ENCODE measurements at places on chromosomes 5 and 9.

GRCh38 chr5:157993201-157993600 lies 134.3 kb upstream of the CLINT1 start:
- no peak for DNase-seq

GRCh38 chr5:110054240-110054639 lies 364.5 kb downstream of the MAN2A1 start:
- peak; percentile 73 for DNase-seq

DNA sequence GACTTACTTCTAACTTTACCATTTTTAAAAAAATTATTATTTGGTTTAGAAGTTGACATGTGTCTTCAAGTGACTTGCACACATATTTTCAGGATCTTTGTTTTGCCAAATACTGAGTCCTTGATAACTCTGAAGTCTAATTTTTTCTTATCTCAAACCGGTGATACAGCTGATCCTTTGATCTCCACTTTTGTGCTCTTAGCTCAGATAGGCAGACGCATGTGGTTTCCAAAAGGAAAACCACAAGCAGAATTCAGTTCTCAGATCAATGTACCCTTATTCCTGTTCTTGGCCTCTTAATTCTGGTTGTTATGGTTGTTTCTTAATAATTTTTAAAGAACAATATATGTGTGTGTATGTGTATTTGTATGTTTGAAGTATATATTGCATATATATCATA lies 238.3 kb upstream of the EDIL3 start:
- DNase-seq, result no peak

DNA sequence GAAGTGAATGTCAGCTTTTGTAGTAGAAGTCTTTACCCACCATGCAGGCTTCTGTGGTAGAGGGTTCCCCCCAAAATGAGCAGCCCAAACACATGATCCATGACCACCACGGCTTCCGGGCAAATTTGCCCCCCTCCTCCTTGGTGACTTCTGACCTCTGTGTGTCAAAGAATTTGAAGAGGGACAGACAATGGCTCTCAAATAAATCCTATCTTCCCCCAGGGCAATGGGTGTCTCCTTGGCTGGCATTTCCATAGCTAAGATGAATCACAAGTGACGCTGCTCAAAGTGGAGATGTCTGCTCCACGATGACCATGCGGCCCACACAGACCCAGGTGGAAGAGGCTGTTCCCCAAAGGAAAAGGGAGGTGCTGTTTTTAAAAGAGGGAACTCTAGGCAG lies 30.2 kb upstream of the BOD1 start:
- DNase-seq, result no peak

- DNase-seq, result no peak
These were observed 209.4 kb downstream of the PIK3R1 start for GRCh38 chr5:68424799-68425537.

DNA sequence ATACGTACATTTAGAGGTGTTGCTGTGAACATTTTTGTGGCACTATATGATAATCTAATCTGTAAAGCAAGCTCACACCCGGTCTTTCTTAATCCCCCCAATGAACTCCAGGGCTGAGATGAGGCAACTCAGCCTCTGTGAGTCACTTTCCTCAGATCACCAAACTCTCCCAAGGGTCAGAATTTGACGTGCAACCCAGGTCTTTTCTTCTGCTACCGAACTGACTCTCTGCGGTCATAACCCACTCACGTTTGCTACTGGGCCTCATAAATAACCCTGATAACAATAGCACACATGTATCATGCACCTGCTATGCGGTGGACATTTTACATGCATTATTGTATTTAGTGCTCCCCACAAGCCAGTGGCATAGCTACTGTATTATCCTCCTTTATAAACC lies 153.1 kb downstream of the DROSHA start:
- no peak for DNase-seq

- no peak for DNase-seq
These were observed 9.8 kb upstream of the OLFM1 start for GRCh38 chr9:135077497-135078200.

DNA sequence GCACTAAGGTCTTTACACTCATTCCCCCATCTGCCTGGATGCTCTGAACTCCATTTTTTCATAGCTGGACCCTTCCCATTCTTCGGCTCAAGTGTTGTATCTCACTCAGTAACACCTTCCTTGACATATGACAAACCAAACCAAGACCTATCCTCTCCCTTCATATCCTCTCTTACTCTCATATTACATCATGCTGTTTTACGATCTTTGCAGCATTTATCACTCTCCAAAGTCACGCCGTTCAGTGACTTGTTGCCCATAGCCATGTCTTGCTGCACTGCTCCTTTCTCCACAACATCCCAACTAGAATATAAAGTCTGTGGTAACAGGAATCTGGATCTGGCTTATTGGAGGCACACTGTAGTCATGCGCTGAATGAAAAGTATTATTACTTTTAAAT lies 923.6 kb upstream of the DMAC1 start:
- no peak for DNase-seq

- DNase-seq, result no peak
These were observed 32.7 kb upstream of the ADRA1B start for GRCh38 chr5:159883522-159883950.

DNA sequence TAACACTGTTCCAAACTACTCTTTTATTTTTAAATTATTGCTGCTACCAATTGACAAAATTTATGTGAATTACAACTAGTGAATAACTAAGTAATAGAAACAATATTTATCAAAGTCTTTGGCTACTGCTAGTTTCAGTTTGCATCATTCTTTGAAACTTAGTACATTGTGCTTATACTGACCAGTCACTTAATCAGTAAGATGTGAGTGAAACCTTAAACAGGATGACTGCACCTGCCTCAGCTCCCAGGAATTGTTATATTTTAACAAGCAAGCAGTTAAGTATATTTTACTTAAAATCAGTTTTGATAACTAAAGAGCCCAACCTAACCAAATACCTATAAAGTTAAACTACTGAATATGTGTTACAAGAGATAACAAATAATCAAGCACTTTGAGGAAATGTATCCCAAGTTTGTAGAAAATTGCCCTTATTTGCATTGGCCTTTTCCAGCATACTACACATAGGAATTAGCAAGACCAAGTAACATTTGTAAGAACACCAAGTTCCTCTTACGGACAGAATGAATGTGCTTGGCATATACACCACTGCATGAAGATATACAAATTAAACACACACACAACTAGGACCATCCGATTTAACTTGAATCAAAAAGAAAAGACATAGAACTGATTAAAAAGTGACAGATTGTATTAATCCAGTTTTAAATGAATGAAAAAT lies 545.5 kb upstream of the DAB2 start:
- no peak for DNase-seq

DNA sequence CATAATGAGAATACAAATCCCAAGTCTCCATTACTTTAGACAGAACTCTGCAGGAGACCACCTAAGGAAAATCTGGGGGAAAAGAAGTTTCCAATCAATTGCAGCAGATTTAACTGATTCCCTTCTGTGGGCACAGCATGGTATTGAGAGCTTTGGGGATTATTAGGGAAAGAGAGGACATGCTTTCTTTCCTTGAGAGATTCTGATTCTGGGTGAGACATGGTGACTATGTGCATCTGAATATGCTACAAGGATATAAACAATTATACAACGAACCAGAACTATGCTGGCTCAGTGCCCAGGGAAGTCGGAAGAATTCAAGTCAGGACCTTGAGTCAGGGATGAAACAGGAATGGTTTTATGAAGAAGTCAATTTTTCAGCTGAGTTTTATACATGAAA lies 183.7 kb downstream of the PDE4D start:
- DNase-seq, result no peak

DNA sequence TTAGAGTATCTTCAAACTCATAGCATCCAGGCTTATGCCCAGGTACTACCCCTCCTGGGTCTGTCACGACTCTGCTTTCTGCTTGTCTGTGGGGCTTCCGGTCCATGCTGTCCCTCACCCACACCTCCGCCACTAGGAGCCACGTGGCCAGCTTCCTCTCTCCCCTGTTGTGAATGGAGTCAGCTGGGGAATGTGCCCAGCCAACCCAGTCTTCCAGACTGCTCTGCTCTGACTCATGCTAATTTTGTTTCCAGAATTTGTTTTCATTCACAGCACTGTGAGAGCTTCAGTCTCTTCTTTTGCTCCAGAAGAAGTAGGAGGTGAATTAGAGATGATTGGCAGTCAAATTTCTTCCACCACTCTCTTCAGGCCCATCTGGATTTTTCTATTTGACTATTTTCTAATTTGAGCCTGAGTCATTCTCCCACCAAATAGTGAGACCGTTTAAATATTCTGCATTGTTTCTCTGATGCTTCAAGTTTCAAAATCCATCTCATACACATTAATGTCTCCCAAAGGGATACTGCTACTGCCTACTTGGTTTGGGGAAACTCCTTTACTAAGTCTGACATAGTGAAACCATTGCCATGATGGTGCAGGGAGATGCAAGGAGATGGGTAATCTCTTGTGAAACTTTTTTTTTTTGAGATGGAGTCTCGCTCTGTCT lies 424.1 kb upstream of the KIF2A start:
- DNase-seq, result no peak

GRCh38 chr9:71741926-71742648 lies 26.2 kb downstream of the CEMIP2 start:
- DNase-seq, result no peak

DNA sequence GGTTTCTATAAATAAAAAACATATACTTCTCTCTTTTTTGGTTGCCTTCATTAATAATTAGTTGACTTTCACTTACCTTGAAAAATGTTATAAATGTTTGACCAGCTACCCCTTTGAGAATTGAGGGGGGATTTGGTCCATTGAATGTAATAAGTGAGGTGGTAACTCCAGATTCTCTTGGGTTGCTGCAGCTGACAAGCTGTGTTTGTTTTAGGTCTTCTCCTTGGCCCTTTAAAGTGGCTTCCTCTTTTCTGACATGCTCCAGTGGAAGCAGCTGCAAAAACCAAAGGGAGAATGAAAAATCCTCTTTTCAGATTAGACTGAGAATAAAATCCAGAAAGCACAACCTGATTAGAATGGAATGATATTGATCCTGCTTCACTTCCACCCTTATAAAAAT lies 410.5 kb downstream of the TMEM38B start:
- no peak for DNase-seq

- DNase-seq, result no peak
These were observed 25.5 kb upstream of the TIFAB start for GRCh38 chr5:135477613-135478066.

GRCh38 chr5:125564317-125564975 lies 818.0 kb upstream of the ZNF608 start:
- DNase-seq, result no peak

DNA sequence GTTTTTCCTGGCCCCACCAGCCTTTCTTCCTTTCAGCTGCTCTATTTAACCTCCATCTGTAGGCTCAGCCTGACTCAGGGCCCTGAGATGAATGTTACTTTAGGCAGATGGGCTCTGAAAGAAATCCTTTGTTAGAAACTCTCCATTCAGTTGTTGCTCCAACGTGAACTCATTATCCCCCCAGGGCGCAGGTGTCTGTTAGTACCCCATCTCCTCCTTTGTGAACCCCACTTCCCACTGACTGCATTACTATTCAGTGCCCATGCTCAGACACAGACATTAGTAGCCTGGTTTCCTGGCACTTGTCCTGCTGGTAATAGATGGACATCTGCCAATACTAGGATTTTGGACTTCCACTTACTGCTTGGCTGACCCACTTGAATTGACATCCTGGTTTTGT lies 1271.6 kb downstream of the PTPRD start:
- DNase-seq, result no peak

- DNase-seq, result no peak
These were observed 125.0 kb upstream of the MTAP start for GRCh38 chr9:21677387-21677786.

- no peak for DNase-seq
These were observed 55.2 kb upstream of the SHISAL2B start for GRCh38 chr5:64634997-64635686.

- no peak for DNase-seq
These were observed 11.3 kb upstream of the P4HA2 start for GRCh38 chr5:132238901-132239500.

DNA sequence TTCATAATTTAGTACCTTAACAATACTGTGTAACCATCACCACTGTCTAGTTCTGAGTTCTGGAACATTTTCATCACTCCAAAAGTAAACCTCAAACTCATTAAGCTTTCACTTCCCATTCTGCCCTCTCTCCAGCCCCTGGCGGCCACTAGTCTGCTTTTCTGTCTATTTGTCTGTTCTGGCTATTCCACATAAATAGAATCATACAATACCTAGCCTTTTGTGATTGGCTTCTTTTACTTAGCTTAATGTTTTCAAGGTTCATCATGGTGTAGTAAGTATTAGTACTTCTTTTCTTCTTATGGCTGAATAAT lies 138.7 kb downstream of the RAPGEF6 start:
- DNase-seq, result no peak

DNA sequence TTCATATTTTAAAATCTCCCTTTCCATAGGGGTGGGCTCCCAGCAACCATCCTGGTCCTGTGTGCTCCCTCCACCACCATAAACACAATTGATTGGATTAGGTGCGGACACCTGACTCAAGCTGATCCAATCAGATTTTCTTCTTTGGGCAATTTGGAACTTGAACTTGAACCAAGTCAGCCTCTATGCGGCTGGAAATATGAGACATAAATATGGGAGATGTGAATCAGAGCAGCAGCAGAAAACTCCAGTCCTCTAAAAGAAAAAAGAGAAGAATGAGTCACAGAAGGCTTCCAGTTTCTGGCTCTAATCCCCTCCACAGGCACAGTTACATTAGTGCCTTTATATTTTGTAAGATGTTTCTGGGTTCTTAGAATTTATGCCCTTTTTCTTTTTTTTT lies 306.6 kb downstream of the MLLT3 start:
- DNase-seq, result no peak

- no peak for DNase-seq
These were observed 782 bp downstream of the CAMK2A start for GRCh38 chr5:150288791-150289190.
